Aorta (tissue), 5 donors: ENCODE measurements at places on chromosomes 5 and 9. TPM values are rescaled to one million over a fixed set of nuclear protein-coding genes. Genes with fewer than 3 reads are reported as not detected.

Gene ADAMTSL1
- 50.4 TPM for total RNA-seq

Gene PLEKHG4B
- total RNA-seq: not detected

DNA sequence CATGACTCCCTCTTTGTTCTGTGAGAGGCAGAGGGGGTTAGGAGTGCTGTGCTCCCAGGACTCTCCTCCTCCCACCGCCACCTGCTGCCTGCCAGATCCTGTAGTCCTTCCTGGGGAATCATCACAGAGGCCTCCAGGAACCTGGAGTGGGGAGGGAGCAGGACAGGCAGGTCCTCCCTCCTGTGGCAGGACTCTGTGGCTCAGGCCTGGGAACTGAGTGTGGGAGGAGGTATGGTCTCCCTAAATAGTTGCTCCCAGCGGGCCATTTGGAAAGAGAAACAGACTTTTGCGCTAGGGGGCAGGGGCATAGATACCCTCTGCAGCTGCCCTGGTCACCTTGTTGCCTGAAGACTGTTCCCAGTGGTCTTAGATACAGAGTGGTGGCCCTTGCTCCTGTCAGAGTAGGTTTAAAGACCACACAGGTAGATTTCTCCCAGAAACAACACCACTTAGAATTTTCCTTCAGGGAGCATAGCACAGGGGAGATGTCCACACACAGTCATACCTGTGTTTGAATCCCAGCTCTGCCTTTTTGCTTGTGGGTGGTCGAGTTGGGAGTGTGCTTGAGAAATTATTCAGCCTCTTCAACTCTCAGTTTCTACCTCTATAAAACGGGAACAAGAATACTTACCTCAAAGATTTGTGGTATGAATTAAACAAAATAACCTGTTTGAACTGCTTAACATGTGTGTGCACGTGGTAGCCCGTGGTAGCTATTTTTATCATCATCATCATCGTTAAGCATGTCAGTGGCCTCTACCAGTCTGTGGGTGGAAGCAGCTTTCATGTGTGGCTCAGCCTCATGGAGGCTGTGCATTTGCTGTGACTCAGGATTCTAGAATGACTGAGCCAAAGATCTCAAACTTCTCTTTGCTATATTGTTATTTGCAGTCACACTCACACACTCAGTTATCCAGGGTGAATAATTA lies 55.8 kb downstream of the SLC22A5 start:
- no peak for DNase-seq

- DNase-seq: no peak
These were observed 70.1 kb downstream of the PCSK5 start for GRCh38 chr9:75960551-75960950.

- DNase-seq: no peak
These were observed 21.5 kb downstream of the INIP start for GRCh38 chr9:112696461-112696860.

DNA sequence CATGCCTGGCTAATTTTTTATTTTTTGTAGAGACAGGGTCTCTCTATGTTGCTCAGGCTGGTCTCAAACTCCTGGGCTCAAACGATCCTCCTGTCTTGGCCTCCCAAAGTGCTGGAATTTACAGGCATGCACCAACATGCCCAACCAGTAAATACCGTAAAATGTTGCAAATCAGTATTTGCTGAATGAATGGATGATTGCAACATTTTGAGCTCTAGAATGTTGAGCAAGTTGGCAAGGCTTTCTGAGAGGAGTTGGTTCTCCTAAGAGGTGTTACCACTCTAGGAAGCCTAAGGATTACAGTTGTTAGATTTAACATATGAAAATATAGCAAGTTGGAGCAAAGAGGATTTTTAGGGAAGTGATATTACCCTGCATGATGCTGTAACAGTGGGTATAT lies 15.6 kb upstream of the DMXL1 start:
- DNase-seq: no peak

- DNase-seq: no peak
These were observed 23.5 kb downstream of the GGTA1 start for GRCh38 chr9:121476156-121476555.

DNA sequence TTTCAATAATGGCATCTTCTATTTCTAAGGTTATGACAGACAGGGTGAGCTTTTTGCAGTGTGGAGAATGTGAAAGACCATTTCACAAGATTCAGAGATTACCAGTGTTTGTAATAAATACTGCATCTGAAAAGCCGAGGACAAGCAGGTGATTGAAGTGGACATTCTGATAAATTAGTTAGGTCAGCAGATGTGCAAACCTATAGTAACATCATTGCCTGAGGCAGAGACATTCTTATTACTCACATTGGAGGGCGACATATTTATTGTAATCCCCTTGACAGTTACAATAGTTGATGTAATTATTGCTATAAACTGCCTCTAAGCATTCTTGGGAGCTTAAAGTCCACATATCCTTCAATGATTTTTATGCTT lies 3.3 kb downstream of the RASGRF2 start:
- DNase-seq: no peak

DNA sequence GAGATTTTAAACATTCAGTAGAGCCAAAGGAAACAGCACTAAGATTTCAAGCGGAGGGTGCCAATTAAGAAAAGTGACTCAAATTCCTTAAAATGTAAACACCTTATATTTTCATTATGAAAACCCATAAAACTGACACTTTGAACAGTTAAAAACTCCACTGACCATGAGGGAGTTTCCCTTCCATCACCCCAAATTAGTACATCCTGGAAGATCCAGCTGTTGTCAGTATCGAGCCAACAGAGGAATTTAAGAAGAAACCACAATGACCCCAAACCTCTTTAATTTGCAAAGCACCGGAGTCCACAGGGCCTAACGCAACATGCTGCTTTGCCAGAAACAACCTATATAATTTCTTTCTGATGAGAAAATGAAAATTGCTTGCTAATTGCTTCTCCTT lies 41.3 kb downstream of the ROR2 start:
- DNase-seq: no peak

Gene CER1
- not detected for total RNA-seq

- no peak for DNase-seq
These were observed 82.6 kb downstream of the SMIM23 start for GRCh38 chr5:171868236-171868635.

Gene SAXO1
- total RNA-seq: 0.24 TPM

- DNase-seq: no peak
These were observed 232.3 kb upstream of the IRX2 start for GRCh38 chr5:2983583-2984300.

DNA sequence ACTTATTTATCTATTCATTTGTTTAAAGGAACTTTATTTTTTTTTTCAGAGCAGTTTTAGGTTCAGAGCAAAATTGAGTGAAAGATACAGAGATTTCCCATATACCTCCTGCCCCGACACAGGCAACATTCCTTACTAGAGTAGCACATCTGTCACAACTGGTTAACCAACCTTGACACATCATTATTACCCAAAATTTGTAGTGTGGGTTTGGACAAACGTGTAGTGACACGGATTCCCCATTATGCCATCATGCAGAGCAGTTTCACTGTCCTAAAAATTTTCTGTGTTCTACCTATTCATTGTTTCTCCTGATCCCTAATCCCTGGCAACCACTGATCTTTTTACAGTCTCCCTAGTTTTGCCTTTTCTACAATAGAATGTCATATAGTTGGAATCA lies 57.3 kb upstream of the LHFPL2 start:
- no peak for DNase-seq

DNA sequence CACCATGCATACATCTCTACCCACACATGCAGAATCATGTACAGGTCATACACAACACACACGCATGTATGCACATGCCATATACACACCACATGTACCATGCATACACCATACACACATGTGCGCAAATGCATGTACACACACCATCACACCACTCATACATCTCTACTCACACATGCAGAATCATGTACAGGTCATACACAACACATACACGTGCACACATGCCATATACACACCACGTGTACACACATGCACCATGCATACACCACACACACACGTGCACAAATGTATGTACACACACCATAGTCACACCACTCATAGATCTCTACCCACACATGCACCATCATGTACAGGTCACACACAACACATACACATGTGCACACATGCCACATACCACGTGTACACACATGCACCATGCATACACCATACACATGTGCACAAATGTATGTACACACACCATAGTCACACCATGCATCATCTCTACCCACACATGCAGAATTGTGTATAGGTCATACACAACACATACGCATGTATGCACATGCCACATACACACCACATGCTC lies 14.0 kb downstream of the GRIN1 start:
- no peak for DNase-seq

DNA sequence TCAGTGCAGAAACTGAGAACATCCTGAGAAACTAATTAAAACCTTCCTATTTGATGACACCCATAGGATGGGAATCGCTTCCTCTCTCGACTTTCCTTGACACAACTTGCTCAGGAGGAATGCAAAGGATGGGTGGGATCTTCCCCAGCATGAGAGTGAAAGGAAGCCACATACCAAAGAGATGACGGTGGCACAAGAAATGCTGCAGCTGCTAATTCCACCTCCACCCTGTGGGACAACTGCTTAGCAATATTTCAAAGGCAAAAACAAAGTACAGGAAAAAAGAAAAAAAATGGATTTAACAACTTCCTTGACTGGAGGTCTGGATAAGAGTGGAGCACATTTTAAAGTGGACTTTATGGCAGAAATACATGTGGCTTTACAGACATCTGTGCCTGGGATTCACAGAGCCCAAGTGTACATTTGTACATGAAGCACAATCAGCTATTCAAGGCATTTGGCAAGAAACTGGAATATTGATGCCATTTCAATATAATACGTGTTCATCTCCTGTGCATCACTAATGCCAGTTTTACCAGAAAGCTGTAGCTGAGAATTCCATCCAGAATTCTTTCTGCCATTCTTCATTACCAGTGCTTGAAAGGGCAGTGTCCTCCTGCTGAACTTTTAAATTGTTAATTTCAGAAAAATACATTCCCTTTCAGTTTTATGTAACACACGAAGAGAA lies 359.2 kb upstream of the ACTBL2 start:
- no peak for DNase-seq

GRCh38 chr5:144378681-144379080 lies 208.0 kb downstream of the KCTD16 start:
- DNase-seq: no peak

GRCh38 chr9:91418215-91418610 lies 5.4 kb downstream of the NFIL3 start:
- no peak for DNase-seq

- DNase-seq: no peak
These were observed 1.4 kb upstream of the ANKRD33B start for GRCh38 chr5:10562201-10563109.

DNA sequence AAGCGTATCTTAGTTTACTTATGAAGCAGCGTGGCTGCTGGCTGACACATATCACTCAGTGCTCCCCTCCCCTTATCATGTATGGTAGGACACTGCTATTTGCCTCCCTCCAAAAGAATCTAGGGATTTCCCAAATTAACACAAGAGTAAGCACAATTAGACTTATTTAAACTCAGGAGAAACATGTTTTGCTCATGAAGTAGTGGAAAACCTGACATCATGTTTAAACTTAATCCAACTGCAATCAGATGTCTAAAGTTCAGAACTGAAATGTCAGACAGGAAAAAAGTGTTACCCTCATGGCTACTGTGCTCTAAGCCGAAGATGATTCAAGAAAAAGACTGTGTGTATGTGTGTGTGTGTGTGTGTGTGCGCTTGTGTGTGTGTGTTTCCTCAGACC lies 324.1 kb upstream of the TNC start:
- DNase-seq: no peak

- no peak for DNase-seq
These were observed 140.1 kb downstream of the MTX3 start for GRCh38 chr5:79850941-79851340.

- DNase-seq: no peak
These were observed 15.1 kb downstream of the TIMD4 start for GRCh38 chr5:156947925-156948324.

Gene DOK3
- total RNA-seq: 15.0 TPM

- no peak for DNase-seq
These were observed 446.9 kb upstream of the GRIN3A start for GRCh38 chr9:102185371-102185770.

Gene ZSWIM6
- 21.8 TPM for total RNA-seq

Gene SPATA31A3
- total RNA-seq: not detected

Gene ENTREP1
- total RNA-seq: 2.8 TPM

- no peak for DNase-seq
These were observed 281.3 kb upstream of the CLINT1 start for GRCh38 chr5:158140120-158140731.

GRCh38 chr9:120985819-120986222 lies 59.2 kb upstream of the TRAF1 start:
- DNase-seq: no peak

GRCh38 chr5:52883110-52883509 lies 95.4 kb downstream of the ITGA1 start:
- no peak for DNase-seq

GRCh38 chr9:123251741-123252140 lies 16.6 kb downstream of the STRBP start:
- no peak for DNase-seq

- DNase-seq: no peak
These were observed 9.4 kb downstream of the NR6A1 start for GRCh38 chr9:124761710-124762109.

DNA sequence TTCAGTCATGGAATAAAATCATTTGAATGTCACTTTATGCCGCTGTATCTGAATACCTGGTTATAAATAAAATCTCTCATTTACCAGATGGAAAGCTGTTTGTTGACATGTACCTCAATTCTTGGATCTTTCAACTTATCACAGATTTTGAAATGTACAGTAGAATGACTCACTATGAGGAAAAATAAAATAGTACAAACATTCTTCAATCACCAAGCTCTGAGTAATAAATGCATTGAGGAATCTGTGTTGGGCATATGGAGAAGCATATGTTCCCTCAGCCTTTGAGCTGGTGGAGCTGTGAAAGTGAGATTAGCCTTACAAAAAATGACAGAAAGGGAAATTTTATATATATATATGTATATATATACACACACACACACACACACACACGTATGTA lies 175.4 kb downstream of the KIAA0825 start:
- DNase-seq: no peak

Gene FAM81B
- not detected for total RNA-seq

Gene HK3
- 38.8 TPM for total RNA-seq

DNA sequence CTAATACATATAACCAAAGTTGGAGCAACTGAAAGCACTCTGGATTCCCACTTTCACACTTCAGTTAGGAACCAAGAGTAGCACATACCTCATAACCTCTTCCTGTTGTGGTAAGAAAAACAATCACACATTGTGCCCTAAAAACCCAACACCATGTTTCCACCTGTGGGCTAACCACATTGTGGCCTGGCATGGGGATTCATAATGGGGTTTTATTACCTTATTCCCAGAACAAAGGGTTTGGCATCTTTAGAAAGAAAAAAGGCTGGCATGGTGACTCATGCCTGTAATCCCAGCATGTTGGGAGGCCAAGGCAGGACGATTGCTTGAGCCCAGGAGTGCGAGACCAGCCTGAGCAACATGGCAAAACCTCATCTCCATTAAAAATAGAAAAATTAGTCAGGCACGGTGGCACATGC lies 60.6 kb downstream of the HSD17B3 start:
- no peak for DNase-seq

- DNase-seq: no peak
These were observed 32.2 kb downstream of the DAB2IP start for GRCh38 chr9:121683652-121684051.

- DNase-seq: no peak
These were observed 424.7 kb upstream of the FAM174A start for GRCh38 chr5:100110497-100110896.

GRCh38 chr5:10691826-10692785 lies 68.9 kb downstream of the DAP start:
- DNase-seq: no peak

Gene OGN
- 318 TPM for total RNA-seq

GRCh38 chr5:65475336-65475735 lies 6.4 kb downstream of the ADAMTS6 start:
- DNase-seq: no peak
